ENCODE measurements at places on chromosomes 11 and 22.

GRCh38 chr22:22092974-22093373, 110.4 kb upstream of the TOP3B start:
- DNase-seq = no peak

- no peak for DNase-seq
Measured at GRCh38 chr11:1807264-1807995, 27.4 kb upstream of the SYT8 start.

DNA sequence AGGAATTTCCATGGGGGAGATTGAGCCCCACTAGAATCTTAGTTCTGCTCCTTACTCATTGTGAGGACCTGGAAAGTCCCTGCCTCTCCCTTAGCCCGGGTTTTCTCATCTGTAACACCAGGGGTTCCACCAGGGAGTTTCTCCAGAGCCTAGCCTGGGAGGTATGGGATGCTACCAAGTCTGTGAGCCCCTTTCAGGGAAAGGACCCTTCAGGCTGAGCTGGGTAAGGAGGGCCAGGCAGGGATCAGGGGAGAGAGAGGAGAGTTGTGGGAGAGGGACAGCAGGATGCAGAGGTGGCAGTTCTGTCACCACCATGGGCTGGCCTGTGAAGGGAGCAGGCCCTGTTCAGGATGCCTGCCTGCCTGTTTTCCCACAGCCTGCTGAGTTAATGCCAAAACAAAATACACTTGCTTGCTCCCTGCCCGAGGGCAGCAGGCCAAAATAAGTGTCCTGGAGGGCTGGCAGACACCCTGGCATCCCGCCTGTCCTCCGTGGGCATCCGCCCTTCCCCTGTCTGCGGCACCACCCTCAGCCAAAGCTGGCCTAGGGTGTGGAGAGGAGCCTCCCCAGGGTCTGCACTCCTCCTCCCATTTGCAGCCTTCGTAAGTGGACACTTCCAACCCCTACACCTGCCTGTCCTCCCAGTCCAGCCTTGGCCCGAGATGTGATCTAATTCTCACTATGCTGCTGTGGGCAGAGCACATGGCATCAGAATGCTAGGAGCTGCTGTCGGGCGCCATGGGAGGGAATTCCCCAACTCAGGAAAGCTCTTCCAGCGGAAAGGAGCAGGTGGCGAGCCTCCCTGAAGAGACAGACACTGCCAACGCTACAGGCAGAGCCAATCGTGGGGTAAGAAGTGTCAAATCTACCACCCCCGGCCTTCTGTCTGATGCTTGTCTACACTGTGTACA, 5.9 kb upstream of the FCHSD2 start:
- no peak for DNase-seq

GRCh38 chr22:46158283-46158682, 8.0 kb downstream of the PPARA start:
- no peak for DNase-seq

DNA sequence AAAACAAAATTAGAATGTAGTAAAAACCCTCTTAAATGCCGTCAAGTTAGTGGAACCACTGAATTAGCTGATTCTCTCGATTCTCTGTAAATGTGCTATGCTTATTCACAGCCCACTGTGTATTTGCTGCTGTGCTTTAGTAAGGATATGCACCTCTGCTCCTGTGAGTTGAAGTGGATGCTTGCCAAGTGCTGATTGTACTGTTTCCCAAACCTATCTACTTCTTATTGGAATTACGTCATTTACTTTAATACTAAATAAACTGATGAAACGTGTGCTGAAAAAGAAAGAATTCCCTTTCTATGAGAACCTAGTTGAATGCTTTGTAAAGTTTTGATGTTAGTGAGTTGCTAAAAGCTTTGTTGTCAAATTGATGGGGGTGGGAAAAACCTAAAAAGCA, 158.4 kb downstream of the LRRC4C start:
- DNase-seq = no peak
